ENCODE measurements at places on chromosomes 3 and 15.

GRCh38 chr3:101544161-101544850 lies 17.4 kb upstream of the TRMT10C start:
- no peak for DNase-seq

GRCh38 chr3:56125358-56126005 lies 342.8 kb downstream of the ERC2 start:
- DNase-seq = peak; percentile 68

- DNase-seq = peak; percentile 85
Measured at GRCh38 chr3:189132231-189132671, 39.5 kb upstream of the TPRG1 start.

DNA sequence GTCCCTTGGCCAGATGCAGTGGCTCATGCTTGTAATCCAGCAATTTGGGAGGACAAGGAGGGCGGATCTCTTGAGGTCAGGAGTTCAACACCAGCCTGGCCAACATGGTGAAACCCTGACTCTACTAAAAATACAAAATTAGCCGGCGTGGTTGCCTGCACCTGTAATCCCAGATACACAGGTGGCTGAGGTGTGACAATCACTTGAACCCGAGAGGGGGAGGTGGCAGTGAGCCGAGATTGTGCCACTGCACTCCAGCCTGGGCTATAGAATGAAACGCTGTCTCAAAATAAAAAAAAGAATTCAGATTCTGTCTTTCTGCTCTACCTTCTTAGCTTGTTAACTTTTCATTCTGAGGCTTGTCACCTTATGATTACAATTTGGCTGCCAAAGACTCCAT lies 22.1 kb downstream of the MYO5A start:
- DNase-seq = no peak

DNA sequence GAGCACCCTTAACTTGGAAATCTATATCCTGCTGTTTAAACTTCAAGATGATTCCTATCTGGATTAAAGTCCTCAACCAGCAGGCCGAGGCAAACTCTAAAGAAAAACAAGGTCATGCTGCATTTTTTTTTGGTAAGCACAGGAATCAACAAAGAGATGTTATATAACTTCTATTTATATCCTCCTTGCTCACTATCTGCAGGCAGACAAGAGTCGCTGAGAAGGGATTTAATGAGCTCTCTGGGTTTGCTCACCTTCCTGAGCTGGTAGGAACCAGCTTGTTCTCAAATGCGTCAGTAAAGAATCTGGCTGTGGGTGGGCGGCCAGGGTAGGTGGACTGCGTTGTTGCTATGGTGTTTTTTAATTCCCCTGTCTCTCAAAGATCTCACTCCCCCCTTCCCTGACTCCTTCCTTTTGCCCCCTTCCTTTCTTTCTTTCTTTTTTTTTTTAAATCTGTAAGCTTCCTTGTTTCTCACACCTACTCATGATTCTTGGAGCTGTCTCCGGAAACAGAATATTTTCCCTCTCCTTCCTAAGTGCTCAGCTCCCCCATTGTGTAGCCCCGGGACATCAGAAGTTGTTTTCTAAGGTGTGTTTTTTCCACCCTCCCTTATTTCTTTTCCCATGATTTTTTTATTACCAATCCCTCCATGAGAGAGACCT lies 228.8 kb upstream of the BHLHE40 start:
- DNase-seq = no peak

DNA sequence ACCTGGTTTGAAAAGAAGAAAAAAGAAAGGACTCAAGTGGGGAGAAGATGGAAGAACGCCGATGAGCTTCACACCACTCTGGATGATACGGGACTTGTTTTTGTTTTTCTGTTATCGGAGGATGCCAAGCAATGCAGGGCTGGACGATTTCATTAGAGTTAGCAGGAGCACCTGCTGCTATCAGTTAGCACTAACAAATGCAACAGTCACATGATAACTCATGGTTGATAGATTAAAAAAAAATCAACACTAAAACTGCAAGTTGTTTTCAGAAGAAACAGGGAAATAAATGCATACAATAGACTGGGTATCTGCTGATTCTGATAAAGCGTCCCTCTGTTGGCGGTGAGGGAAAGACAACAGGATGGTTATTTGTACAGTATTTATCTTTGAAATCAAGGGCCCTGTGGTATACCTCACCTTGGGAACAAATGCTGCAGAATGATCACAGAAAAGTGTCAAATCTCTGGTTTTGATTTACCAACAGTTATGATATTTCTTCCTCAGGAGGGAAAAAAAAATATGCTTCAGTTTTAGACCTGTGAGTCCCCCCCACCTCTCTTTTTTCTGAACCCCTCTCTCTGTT lies 575.1 kb downstream of the FOXP1 start:
- no peak for DNase-seq

GRCh38 chr15:49688135-49688790 lies 67.4 kb downstream of the DTWD1 start:
- no peak for DNase-seq

GRCh38 chr15:56724232-56724631 lies 9.1 kb downstream of the ZNF280D start:
- DNase-seq = no peak

Data from fibroblast of skin of back (primary cell).